ENCODE measurements at places on chromosomes 12 and 14.

GRCh38 chr12:113468365-113469223 lies 3.1 kb downstream of the LHX5 start:
- no peak for DNase-seq

GRCh38 chr12:50297027-50297426 lies 13.7 kb upstream of the LIMA1 start:
- no peak for DNase-seq

DNA sequence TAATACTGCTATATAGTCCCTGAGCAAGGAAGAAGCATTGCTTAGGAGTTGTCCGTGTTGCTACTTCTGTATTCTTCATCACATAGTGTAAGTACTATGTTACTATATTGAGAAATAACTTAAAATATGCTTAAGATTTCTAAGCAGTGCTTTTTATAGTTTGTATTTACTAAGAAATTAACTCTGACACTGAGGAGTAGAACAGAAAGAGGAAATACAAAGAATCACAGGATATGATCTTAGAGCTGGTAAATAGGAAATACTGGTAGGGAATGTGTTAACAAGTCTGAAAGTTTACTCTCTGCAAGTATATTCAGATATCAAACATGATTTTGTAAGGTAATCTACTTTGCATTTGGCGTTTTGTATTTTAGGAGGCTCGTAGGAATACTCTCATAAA lies 15.5 kb downstream of the XPOT start:
- DNase-seq, result no peak

GRCh38 chr14:31337331-31337730 lies 83.0 kb downstream of the HEATR5A start:
- no peak for DNase-seq

DNA sequence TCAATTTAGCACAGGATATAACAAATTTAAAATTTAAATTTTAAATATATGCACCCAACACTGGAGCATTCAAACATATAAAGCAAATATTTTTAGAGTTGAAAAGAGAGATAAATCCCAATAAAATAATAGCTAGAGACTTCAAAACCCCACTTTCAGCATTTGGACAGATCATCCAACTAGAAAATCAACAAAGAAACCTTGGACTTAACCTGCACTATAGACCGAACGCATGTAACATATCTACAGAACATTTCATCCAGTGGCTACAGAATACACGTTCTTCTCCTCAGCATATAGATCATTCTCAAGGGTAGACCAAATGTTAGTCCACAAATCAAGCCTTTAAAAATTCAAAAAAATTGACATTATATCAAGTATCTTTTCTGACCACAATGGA lies 64.0 kb downstream of the SPTSSA start:
- no peak for DNase-seq

DNA sequence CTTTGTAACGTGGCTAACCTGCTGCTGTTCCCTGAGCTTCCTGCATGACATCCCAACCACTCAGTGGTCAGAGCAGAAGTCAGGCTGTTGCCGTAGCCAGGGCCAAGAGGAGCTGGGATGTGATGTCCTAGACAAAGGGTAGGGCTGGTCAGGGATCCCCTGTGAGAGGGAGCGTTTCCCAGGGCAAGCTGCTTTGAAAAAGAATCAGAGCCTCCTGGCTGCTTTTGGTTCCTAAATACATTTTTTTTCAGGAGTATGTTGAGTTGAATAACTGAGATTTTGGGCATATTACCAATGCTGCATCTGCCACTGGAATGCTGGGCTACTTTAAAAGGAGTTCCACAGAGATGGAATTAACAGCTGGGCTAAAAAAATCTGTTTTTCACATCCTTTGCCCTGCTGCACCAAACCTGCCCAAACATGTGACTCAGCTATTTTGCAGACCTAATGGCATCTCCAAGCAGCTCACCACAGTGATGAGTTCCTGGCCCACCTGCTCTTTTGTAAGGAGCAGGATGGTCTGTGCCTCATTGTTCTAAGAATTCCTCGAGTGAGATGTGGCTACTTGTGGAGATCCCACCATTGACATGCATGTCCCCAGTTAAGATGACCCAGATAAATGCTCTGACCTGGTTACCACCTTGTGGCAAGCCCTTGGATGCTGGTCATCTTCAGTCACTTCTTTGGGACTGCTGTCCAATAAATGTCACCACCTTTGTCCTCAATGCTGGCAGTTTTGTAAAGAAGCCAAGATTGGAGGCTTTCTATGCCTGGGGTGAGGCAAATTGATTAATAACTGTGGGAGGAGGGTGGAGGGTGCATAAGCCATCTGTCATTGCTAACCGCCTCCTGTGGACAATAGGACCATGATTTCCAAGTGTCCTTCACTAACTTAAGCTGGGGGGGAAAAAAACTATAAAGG lies 24.1 kb downstream of the ANKRD13A start:
- no peak for DNase-seq

DNA sequence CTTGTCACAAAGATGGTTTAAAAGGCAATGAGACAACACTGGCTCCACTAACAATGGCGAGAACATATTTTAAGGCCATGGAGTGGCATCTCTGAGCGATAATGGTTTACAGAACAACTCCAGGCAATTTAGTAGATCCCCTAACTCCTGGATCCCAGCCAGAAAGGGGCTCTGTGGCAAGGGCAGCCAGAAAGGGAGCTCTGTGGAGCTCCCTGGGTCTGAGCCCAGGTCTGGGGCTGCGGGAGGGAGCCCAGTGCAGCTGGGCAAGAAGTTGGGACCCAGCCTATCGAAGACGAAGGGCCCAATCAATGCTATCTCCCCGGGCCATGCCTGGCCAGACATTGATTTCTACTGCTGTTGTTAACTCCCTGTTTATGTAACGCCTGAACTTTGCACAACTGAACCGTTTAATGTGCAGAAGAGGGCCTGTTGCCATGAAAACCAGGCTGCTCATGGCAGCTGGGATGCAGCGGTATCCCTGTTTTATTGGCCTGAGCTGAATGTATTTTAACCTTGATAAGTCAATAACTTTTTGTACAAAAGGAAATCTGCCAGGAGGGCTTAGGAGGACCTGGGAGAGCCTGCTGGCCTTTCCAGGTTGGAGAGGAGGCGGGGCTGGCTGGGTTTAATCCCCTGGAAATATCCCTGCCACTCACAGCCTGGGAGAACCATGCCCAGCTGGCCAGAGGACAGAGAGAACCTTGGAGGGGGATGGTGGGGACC lies 6.7 kb upstream of the FAM222A start:
- DNase-seq, result no peak

GRCh38 chr12:29726741-29727348 lies 56.9 kb downstream of the TMTC1 start:
- no peak for DNase-seq

DNA sequence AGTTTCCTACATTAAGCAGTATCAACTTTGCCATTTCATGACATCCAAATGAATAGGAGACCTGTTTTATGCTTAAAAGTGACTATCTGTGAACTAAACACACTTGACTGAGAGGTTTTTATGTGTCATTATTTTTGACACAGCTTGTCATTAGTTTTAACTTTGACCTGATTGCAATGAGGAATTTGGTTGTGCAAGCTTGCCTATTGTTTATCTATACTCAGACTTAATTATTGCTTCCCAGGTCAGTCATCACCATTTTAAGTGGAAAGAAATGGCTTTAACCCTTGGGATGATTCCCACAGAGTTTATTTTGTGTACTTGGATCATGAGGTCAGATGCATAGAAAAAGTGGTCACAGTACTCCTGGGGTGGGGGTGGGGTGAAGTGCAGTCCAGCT lies 171.0 kb upstream of the PRICKLE1 start:
- no peak for DNase-seq

GRCh38 chr12:124321040-124321481 lies 26.2 kb downstream of the RFLNA start:
- peak; percentile 49 for DNase-seq

- no peak for DNase-seq
Observed at GRCh38 chr12:117854339-117855012, 114.3 kb downstream of the KSR2 start.

- no peak for DNase-seq
Observed at GRCh38 chr12:3294481-3294911, 196.5 kb upstream of the PRMT8 start.

DNA sequence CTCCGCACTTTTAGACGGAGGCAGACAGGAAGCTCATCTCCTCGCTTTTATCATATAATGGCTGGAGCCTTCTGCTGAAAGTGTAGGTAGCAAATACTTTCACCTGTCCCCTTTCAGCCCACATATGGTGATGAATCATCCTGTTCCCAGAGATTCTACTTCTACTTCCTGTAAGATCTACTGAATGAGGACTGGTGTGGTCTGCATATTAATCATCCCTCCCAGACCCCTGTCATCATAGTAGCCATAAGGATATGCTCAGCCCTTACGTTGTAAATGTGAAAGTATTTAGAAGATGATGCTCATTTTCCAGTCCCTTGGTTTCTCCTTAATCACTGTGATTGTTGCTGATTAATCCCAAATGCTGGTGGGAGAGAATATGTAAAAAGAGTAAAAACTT lies 268.2 kb upstream of the GRIP1 start:
- no peak for DNase-seq

- no peak for DNase-seq
Observed at GRCh38 chr12:95699579-95699978, 91.0 kb downstream of the NTN4 start.

- DNase-seq, result no peak
Observed at GRCh38 chr14:56660677-56661389, 81.2 kb downstream of the TMEM260 start.

DNA sequence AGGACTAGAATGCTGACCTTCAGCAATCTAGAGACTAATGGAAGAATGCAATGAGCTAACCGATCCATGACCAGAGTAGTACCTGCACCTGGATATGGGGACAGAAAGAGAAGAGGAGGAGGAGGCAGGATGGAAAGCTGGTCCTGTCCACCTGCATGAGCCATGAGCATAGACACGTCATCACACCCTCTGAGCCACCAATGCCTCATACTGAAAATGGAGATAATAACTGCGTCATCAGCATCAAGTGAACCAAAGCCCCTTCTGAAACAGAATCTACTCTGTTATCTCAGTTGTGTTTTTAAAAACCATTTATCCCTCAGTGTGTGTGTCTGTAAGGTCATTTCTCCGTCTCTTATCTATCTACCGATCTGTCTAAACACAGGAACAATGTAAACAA lies 327.0 kb downstream of the BCL11B start:
- DNase-seq, result no peak

- DNase-seq, result peak; percentile 7
Observed at GRCh38 chr12:9925705-9926393, 6.3 kb downstream of the CLEC2A start.

- no peak for DNase-seq
Observed at GRCh38 chr12:92654929-92655328, 47.9 kb upstream of the PLEKHG7 start.
